ENCODE measurements at places on chromosomes 7 and 10.

GRCh38 chr10:74047871-74048270 is 50.0 kb downstream of the VCL start:
- DNase-seq, result peak; percentile 47

DNA sequence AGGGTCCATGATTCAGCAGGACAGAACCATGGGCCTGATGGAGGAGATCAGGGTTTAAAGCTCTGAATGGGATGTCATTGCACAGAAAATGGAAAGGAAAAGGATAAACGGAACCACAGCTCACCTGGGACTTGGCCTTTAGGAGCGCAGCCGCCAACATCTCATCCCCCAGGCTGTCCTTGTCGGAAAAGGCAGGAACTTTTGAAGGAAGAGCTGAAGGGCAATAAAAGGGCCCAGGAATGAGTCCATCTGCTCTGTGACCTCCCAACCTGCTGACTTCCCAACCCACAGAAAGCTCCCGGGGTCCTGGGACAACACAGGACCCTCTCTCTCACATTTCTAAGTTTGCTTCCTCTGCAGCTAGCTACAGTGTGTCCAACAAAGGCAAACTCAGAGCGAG is 6.1 kb downstream of the ZNF3 start:
- DNase-seq, result no peak

GRCh38 chr7:133950855-133951254 is 176.3 kb upstream of the LRGUK start:
- DNase-seq, result no peak

DNA sequence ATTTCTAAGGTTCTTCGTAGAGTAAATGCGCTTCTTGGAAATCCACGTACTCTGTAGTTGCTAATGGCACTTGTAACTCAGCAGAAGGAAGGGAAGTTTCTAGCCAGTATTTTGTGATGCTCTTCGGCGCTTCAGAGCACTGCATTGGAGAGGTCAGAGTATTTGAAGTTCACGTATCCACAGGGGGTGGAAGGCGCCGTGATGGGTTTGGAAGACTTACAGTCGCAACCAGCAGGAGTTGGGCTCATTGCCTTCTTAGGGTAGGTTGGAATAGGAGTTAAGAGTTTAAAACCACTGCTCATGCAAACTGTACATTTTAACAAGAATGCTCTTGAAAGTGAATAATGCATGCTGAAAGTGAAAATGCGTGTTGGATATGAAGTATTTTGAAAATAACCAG is 49.1 kb downstream of the SHH start:
- no peak for DNase-seq

- no peak for DNase-seq
Measured at GRCh38 chr10:47031211-47031900, 120.1 kb downstream of the PTPN20 start.

GRCh38 chr10:14116021-14116420 is 214.7 kb downstream of the FRMD4A start:
- no peak for DNase-seq

DNA sequence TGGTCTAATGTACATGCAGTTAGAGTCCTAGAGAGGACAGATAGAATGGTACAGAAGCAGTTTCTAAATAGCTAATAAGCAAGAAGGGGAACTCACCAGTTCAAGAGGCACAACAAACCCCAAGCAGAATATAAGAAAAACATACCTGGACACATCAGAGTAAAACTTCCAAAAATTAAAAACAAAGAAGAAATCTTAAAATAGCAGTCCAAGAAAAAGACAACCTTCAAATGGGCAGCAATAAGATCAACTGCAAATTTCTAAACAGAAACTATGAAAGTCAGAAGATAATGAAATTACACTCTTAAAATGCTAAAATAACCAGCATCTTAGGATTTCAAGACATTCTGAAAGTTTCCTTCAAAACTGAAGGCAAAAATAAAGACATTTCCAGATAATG is 55.9 kb downstream of the USP6NL start:
- DNase-seq, result no peak

- DNase-seq, result no peak
Measured at GRCh38 chr10:21624951-21625350, 90.9 kb downstream of the MLLT10 start.

DNA sequence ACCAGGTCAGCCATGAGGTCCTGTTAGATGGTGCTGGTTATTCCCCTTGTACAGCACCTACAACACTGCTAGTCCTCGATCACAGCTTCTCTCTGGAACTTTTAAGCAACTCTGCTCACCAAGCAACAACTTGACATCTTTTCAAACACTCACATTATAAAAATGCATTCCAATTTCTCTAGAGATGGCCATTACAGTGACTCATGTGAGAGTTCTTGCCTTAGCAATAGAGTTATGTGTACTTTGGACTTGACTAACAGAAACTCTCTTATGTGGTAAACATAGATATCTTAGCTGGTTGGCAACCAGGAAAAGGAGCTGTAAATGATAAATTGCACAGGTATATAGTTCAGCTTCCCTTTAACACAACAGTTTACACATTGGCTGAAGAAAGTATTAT is 122.2 kb downstream of the PDE1C start:
- peak; percentile 96 for DNase-seq

GRCh38 chr10:75477680-75478079 is 46.3 kb downstream of the LRMDA start:
- DNase-seq, result no peak

GRCh38 chr10:119007211-119007574 is 22.3 kb upstream of the NANOS1 start:
- no peak for DNase-seq

- DNase-seq, result peak; percentile 66
Measured at GRCh38 chr7:24963218-24963617, 16.8 kb downstream of the OSBPL3 start.

GRCh38 chr10:7609556-7609955 is 57.2 kb downstream of the ITIH5 start:
- no peak for DNase-seq

Measured in GM04503 (cell line).